ENCODE measurements at places on chromosomes 3 and 15.

GRCh38 chr3:29203851-29204250 lies 77.0 kb upstream of the RBMS3 start:
- DNase-seq, result no peak

GRCh38 chr15:98671060-98672008 lies 23.0 kb downstream of the IGF1R start:
- DNase-seq, result no peak

- DNase-seq, result no peak
Observed at GRCh38 chr15:66581972-66582537, 16.3 kb upstream of the LCTL start.

GRCh38 chr3:177589911-177590381 lies 392.7 kb upstream of the TBL1XR1 start:
- DNase-seq, result no peak

DNA sequence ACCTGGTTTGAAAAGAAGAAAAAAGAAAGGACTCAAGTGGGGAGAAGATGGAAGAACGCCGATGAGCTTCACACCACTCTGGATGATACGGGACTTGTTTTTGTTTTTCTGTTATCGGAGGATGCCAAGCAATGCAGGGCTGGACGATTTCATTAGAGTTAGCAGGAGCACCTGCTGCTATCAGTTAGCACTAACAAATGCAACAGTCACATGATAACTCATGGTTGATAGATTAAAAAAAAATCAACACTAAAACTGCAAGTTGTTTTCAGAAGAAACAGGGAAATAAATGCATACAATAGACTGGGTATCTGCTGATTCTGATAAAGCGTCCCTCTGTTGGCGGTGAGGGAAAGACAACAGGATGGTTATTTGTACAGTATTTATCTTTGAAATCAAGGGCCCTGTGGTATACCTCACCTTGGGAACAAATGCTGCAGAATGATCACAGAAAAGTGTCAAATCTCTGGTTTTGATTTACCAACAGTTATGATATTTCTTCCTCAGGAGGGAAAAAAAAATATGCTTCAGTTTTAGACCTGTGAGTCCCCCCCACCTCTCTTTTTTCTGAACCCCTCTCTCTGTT lies 575.1 kb downstream of the FOXP1 start:
- DNase-seq, result no peak

GRCh38 chr3:149291178-149291577 lies 42.3 kb downstream of the TM4SF18 start:
- no peak for DNase-seq

DNA sequence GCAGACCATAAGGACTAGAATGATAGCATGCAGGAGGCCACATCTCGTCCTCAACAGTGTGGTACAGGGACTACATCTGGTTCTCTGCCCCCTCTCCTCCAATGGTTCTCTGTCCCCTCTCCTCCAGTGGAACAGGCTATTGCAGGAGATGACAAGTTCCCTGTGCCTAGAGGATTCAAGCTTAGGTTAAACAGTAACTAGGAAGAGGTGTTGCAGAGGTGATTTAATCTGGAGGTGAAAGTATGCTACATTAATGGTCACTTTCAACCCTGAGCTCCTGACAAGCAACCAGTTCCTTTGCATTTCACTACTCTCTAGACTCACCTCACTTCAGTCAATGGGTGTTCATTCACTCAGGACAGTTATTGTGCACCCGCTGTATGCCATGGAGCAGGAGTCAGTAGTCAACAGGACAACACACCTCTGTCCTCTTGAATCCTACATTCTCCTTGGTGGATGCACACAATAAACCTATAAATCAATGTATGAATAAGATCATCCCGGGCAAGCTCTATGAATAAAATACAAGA lies 16.0 kb downstream of the SPATA12 start:
- no peak for DNase-seq

- DNase-seq, result no peak
Observed at GRCh38 chr3:114823061-114823460, 324.0 kb downstream of the ZBTB20 start.

DNA sequence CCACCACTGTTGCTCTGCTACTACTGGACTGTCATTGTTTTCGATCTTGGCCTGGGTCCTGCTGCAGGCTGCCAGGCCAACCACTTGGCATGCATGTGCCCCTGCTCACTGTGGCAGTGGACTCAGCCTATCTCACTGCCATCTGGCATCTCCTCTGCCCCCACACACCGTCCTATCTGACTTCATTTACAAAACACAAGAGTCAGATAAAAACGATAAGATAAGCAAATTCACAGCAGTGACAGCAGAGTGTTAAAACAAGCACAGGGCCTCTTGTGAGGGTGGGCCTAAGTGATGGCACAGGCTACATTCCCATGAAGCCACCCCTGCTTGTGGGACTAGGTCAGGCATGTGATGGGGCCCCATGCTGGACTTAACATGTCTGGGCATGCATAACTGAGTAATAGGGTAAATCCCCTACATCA lies 68.1 kb downstream of the CRYGS start:
- DNase-seq, result no peak

DNA sequence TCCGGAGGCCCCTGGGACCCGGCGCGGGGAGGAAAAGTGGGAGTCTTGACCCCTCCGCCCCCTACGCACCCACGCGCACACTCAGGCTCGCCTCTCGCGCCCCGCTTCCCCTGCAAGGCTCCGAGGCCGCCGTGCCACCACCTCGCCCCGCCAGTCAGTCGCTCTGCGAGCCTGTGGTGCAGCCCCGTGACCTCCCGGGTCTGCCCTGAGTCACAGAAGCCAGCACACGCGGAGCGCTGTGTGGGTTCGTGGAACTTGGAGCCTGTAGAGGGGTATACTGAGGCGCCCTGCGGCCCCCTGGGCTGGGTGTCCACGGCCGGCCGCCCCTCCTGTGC lies 380 bp upstream of the ALS2CL start:
- no peak for DNase-seq

DNA sequence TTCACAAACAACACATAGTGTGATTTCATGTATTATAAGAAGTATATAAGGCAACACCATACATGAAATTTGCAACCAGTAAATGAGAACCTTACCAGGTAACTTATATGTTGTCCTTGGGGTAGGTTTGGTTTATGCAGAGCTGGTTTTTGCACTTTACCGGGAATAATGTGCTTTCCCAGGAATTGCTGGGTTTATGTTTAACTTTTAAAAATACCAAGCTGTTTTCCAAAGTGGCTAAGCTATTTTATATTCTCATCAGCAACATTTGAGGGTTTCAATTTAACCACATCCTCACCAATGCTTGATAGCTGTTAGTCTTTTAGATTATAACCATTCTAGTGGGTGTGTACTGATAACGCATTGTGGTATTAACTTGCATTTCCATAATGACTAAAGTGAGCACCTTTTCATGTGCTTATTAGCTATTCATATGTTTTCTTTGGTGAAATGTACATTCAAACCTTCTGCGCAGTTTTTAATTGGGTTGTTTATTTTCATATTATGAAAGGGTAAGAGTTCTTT lies 71.6 kb downstream of the KY start:
- DNase-seq, result no peak

DNA sequence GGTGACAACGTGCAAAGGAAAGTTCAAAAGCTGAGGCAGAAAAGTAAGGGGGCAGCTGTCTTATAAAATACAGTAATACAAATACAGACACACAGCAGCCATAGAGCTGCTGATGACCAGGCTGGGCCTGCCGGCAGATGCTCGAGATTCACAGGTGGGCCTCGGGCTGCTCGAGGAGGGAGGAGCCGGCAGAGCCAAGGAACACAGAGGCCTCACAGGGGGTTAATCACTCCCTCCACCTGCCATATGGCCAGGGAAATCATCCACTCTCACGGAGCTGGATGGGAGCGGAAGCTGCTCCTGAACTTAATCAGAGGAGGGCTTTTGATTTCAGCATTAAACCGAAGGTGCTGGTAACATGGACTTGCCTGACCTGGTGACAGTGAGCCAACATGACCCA lies 29.6 kb upstream of the MGLL start:
- peak; percentile 58 for DNase-seq

DNA sequence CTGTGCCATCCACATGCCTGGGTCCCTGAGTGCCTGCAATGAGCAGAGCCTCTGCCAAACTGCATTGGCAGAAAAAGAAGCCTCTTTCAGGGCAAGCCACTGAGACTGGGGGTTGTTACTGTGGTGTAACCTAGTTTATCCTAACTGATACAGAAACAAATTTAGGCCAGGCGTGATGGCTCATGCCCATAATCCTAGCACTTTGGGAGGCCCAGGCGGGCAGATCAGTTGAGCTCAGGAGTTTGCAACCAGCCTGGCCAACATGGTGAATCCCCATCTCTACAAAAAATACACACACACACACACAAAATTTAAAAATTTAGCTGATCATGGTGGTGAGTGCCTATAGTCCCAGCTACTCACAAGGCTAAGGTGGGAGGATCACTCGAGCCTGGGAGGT lies 221.6 kb downstream of the TBC1D2B start:
- DNase-seq, result no peak

- DNase-seq, result no peak
Observed at GRCh38 chr15:94785091-94785490, 553.7 kb downstream of the MCTP2 start.

GRCh38 chr3:173889596-173889995 lies 492.1 kb downstream of the NLGN1 start:
- DNase-seq, result no peak

DNA sequence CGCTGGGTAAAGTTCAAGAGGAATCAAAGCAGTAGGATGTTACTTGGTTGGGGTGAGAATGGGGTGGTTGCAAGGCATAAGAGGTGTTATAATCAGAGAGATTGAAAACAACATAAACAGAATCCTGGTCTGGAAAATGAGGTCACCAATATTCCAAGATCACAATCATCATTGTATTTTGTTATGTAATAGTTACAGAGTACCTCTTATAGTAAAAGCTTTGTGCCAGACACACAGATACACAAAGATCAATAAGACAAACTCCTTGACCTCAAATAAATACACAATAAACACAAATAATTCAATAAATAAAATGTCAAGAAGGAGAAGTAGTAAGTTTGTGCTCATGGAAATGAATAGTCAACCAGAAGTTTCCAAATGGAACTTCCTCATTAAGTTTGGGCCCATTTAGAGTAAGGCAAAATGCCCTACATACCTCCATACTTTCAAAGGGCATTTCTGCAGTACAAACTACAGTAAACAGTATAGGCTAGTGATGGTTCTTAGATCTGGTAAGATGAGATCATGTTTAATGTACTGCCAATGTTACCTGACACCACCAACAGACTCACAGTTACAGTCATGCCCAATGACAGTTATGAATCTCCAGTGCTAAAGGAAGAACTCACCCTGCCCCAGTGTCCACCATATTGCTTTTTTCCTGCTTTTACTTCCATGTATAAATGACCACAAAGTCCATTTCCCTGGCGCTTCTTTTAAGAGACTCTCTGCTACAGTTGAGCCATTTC lies 93.4 kb downstream of the KCNMB2 start:
- no peak for DNase-seq

GRCh38 chr3:7790141-7790540 lies 711.5 kb upstream of the LMCD1 start:
- no peak for DNase-seq

DNA sequence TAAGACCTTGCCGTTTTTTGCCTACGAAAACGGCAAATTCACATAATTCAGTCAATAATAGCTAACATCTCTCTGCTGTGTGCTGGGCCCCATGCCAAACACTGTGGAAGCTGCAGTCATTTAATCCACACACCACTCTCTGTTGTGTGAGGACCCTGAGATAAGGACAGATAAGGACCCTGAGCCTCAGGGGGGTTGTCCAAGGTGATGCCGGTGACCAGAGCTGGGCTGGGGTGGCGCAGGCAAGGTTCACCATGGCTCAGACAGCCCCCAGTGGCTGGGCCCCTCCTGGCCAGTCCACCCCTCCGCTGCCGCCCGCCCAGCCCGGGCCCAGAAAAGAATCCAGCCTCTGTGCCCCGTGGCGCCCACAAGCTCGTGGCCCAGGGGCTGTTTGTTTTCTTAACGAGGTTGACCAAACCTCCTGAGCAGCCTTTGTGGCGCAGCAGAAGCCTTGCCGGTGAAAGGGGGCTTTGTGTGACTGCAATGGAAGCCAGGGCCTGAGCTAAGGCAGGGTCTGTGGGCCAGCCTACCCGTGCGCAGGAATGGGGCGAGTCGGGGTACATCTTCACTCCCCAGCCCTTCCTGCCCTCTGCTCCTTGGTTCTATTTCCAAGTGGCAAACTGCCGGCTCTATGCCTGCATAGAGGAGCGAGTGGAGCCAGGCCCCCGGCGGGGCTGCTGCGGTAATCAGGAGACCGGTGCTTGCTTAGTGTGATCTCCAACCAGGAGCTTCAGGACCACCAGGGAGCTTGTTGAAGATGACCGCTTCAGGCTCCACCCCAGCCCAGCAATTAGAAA lies 4.4 kb upstream of the SNX22 start:
- DNase-seq, result no peak

DNA sequence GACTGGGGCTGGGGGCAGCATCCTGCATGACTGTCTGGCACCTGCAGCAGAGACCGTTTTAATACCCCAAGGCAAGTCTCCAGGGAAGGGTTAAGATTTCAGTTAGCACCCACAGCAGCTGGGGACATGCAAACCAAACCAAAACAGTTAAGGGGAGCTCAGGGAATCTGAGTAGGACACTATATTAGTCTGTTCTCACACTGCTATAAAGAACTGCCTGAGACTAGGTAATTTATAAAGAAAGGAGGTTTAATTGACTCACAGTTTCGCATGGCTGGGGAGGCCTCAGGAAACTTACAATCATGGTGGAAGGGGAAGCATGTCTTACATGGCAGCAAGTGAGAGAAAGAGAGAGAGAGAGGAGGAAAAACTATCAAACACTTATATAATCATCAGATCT lies 25.3 kb downstream of the GALNT15 start:
- DNase-seq, result no peak

DNA sequence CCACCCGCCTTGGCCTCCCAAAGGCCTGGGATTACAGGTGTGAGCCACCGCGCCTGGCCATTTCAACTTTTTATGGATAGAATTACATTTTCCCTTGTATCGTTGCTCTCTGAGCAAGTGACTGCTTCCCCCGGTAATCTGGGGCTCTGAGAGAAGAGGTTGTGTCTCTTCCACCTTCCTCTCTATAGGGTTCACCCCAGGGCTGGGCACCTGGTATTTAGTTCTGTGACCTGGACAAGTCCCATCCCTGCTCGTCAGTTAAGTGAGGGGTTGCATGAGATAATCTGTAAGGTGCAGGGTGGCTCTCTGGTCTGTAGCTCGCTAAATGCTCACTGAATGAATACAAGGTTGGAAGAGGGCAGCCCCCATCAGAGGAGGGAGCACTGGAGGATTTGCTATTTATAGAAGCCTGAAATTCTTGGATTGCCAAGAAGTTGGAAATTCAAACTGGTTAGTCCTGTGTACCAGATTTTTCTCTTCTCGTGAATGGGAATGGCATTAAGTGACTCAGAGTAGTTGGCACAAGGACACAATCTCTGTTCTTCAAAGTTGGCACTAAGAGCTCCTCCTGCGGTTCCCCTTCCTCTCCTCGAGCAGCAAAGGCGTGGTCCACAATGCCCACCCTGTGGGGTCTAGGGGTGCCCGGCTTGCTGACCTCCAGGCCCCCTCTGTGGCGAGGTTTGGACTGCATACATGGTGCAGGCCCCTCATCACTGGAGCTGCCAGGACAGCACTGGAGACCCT lies 68.1 kb upstream of the DLG1 start:
- no peak for DNase-seq

GRCh38 chr15:92655178-92655995 lies at the start of gene FAM174B:
TSS of gene FAM174B (minus strand) at chr15:92655775.
- DNase-seq, result peak; percentile 71
